ENCODE measurements at places on chromosomes 3 and 15.

GRCh38 chr3:6809349-6809748, 51.6 kb upstream of the GRM7 start:
- no peak for DNase-seq

DNA sequence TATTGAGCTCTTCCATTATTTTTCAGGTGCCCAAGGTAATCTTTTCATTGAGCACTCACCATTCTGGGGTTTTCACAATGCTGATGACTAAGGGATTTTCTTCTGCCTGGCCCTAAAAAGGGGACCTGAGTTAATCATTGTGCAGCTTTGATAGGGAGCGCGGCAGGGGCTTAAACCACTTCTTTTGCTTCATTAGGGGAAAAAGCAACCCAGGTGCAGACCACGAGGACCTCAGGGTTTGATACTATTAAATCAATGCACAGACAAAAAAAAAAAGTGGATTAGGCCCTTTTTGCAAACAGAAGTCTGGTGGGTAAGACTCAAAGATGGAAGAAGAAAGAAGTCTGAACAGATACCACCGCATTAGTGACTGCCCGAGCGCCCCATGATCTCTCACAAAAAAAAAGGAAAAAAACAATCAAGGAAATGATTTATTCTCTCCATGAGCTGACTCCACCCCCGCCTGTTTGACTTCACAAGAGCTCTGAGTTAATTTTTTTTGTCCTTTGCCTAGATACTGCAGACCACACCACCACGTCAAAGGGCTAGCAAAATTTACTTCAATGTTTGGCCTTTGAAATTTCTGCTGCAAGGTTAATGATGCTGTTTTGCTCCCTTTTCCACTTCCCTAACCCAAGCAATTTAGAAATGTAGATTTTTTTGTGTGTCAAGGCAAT, 78.0 kb upstream of the FEZF2 start:
- no peak for DNase-seq

GRCh38 chr3:195698647-195699387, 22.0 kb upstream of the MUC20 start:
- no peak for DNase-seq

GRCh38 chr3:24495326-24495994, 810 bp upstream of the THRB start:
- no peak for DNase-seq

- DNase-seq: no peak
Observed at GRCh38 chr3:124780356-124780755, 50.1 kb downstream of the UMPS start.

DNA sequence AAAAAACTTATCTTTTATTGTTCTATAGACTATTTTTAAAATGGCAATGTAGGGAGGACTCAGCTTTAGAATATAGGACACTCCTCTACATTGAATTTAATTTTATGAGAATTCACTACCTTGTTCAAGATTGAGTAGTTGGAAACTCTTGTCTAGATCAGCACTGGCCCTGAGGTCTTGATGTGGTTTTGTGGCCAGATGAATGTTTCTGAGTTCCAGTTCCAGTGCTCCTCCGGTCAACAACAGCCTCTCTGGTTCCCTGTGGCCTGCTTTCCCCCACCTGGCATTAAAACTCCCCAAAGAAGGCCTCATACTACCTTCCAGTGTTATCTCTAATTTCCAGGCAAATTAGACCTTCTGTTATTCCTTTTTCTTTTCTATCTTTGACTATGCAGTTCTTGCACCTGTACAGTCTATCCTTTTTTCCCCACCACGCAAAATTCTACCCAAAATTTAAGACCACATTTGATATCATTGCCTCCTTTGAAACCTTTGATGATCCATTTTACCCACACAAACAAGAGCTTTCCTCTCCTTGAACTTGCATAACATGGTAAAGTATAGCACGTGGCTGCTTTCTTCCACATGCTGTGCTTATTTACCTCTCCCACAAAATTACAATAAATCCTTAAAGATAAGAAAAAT, 9.6 kb upstream of the ANP32A start:
- no peak for DNase-seq

GRCh38 chr3:114404590-114404989, 110.8 kb downstream of the TIGIT start:
- no peak for DNase-seq

GRCh38 chr15:60546744-60547143, 67.8 kb upstream of the ICE2 start:
- no peak for DNase-seq

DNA sequence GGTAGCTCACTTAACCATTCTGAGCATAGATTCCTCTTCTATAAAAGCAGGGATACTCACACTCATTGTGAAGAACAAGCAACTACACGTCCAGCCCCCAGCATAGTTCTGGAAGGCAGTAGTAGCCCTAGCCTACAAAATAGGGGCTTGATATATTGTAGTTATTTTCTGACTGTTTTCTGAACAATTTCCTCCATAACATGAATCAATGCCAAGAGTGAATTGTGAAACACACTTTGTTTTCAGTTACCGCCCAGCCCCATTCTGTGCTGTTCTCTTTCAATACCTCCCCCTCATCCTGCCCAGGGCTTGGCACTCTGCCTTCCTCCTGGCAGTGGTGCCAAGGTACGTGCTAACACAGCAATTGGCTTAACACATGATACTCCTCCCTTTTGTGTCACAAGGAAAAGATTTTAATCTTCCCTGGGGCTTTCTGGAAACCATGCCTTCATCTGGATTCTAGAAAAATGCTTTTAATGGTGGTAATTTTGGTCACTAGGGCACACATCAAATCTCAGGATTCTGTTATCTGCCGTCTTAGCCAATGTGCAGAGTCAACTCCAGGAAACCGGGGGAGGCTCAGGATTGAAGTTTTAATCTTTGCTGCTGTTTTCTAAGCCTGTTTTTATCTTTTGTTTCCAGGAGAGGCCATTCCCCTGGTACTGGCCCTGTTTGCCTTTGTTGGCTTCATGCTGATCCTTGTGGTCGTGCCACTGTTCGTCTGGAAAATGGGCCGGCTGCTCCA, 37.2 kb downstream of the IL20RB start:
- no peak for DNase-seq

- no peak for DNase-seq
Observed at GRCh38 chr3:127714125-127714571, 41.4 kb downstream of the ABTB1 start.

GRCh38 chr3:33186524-33187367, 31.9 kb downstream of the SUSD5 start:
- DNase-seq: no peak

GRCh38 chr15:91624353-91624968, 229.0 kb upstream of the SLCO3A1 start:
- no peak for DNase-seq

- no peak for DNase-seq
Observed at GRCh38 chr3:46903341-46904302, 26.1 kb downstream of the PTH1R start.

DNA sequence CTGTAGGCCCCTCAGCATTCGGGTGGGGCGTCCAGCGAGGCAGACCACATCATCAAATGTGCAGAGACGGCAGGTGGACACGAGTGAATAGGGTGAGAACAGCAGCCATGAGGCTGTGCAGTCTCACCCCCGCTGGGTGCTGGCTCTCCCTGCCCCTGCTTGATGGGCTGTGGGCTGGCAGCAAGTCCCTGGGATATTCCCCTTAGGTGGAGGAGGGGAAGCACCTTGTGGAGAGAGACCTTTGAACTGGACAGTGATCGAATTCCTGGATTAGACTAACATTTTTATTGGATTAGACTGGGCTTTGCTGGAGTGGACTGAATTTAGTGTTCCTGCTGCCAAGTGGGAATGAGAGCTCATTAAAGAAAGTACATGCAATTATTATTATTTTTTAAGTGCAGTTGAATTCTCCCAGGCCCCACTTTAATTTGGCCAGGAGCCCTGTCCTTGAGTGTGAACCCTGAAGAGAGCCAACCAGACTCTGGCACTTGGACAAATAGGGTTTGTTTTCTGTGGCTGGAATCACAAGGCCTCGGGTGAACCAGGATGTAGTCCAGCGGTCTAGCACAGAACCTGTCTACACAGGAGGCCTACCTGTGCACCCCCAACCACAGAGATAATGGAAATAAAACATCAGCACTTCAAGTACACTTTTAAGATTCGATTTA, 193.1 kb downstream of the ABHD5 start:
- DNase-seq: no peak

DNA sequence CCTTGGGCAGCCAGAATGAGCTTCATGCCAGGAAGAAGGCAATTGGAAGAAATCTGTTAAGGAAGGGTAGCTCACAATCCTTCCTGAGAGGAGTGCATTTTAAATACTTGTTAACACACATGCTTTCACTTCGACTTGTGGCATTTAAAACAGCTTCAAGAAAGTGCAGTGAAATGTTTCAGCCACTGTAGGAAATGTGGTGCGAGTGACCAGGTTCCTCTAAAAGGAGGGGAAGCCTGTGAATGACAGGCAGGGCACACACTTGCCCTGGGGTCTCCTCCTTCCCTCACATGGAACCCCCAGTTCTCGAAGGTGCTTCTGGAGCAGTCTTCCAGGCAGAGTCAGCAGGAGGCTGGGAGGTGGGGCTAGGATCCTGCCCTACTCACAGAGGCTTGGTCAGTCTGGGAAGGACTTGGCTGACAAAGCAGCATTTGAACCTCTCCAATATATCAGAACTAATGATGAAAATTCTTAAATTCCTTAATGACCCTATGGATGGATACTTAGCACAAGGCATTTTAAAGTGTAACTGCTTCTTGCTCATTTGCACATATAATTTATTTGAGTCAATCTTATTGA, 358.6 kb downstream of the CHST2 start:
- DNase-seq: no peak

DNA sequence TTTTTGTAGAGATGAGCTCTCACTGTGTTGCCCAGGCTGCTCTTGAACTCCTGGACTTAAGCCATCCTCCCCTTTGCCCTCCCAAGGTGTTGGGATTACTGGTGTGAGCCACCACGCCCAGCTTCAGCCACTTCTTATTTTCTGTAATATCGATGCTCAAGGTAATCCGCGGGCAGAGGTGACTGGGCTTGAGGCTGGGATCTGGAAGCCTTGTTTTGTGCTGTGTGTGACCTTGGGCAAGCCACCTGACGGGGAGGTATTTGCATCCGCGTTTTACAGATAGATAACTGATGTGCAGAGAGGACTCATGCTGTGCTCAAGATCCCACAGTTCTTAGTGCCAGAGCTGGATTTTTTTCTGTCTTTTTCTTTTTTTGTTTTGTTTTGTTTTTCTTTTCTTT, 27.8 kb upstream of the SEMA4B start:
- DNase-seq: no peak

DNA sequence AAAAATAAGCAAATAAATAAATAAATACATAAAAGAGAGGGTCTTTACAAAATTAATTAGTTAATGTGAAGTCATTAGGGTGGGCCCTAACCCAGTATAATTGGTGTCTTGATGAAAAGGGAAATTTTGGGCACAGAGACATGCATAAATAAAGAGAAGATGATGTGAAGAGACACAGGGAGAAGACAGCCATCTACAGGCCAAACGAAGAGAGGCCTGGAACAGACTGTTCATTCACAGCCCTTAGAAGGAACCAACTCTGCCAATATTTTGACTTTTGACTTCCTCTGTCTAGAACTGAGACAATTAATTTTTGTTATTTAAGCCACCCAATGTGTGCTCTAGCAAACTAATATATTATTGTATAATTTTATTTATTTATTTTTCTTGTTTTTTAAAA, 29.6 kb upstream of the SELENOK start:
- no peak for DNase-seq

DNA sequence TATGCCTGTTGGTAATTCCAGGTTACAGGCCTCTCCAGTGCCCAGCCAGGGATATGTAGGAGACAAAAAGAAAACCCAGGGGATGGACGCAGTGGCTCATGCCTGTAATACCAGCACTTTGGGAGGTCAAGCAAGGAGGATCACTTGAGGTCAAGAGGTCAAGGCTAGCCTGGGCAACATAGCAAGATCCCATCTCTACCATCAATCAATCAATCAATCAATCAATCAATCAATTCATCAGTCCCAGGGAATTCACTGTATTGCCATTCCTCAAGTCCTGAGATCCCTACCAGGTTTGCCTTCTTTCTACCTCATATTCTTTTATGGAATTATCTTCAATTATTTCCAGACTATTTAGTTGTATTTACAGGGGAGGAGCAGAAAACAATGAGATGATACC, 82.2 kb downstream of the DHX30 start:
- no peak for DNase-seq

DNA sequence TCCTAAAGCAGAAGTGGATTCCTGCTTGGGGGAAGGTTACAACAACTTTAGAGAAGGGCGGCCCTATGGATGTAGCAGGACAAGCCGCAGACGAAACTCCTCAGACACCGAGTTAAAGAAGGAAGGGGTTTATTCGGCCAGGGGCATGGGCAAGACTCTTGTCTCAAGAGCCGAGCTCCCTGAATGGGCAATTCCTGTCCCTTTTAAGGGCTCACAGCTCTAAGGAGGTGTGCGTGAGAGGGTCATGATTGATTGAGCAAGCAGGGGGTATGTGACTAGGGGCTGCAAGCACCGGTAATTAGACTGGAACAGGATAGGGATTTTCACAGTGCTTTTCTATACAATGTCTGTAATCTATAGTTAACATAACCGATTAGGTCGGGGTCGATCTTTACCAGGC, 879 bp upstream of the PDHB start:
- no peak for DNase-seq

GRCh38 chr3:119420196-119420595, 43.2 kb downstream of the TMEM39A start:
- no peak for DNase-seq

- no peak for DNase-seq
Observed at GRCh38 chr3:140765246-140765645, 87.4 kb downstream of the TRIM42 start.

GRCh38 chr15:66785637-66786036, 83.6 kb downstream of the SMAD6 start:
- DNase-seq: no peak

DNA sequence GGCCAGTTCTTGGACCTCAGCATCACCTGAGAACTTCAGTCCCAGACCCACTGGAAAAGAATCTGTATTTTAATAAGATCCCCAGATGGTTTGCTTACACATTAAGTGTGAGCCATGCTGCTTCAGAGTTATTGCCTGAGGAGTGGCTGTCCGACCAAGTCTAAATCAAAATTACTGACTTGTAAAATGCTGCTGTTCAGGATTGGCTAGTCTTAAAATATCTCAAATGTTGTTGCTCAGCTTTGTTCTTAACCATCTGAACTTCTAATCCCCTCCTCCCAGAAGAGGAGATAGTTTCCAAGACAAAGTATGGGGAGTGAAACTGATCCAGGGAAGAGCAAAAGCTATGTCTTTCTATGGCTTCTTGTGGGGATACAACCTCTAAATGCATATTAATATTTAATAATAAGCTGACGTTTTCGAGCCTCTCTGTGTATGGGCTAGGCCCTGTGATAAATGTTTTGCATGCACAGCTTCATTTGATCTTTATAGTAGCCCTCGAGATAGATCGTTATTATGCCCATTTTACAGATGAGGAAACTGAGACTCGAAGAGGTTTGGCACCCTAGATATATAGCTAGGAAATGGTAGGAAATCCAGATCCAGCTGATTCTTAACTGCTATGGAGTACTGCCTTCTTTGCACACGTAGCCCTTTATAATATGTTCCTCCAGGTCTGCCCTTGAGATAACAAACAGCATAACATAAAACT, 52.2 kb downstream of the DNASE1L3 start:
- no peak for DNase-seq

All from GM18507 (cell line).